Pulmonary artery endothelial cell (primary cell): ENCODE measurements at places on chromosomes 7 and 10. TPM values are rescaled to one million over a fixed set of nuclear protein-coding genes. Genes with fewer than 3 reads are reported as not detected.

DNA sequence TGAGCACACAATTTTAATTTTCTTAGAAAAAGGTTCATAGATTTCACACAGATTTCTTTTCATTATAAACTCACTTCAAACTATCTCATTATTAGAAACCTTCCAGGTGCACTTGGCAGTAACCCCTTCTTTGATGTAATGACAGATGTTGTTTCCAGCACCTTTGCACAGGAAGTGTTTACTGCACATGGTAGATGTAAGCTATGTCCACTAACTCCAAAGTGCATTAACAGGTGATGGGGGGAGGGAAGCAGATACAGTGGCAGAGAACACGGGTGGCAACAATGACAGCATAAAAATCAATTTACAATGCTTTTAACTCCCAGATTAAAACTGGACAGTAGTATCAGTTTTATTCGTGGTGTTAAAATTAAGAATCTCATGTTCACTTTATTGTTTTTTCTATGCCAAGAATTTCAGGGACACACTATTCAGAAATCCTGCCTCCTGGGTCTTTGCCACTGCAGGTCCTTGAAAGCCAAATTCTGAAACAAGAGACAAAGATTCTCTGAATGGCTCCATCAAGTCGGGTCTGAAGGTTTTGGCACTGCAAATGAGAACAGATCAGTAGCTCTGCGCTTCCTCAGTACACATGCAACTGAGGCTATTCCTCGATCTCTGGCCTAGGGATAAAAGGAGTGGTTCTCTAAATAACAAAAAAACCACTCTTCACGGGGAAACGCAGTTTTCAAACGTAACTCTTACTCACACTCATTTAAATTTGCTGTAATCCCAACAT, 187.7 kb downstream of the JAZF1 start:
- no peak for DNase-seq

GRCh38 chr10:59036311-59037017, 140.0 kb upstream of the PHYHIPL start:
- no peak for DNase-seq

DNA sequence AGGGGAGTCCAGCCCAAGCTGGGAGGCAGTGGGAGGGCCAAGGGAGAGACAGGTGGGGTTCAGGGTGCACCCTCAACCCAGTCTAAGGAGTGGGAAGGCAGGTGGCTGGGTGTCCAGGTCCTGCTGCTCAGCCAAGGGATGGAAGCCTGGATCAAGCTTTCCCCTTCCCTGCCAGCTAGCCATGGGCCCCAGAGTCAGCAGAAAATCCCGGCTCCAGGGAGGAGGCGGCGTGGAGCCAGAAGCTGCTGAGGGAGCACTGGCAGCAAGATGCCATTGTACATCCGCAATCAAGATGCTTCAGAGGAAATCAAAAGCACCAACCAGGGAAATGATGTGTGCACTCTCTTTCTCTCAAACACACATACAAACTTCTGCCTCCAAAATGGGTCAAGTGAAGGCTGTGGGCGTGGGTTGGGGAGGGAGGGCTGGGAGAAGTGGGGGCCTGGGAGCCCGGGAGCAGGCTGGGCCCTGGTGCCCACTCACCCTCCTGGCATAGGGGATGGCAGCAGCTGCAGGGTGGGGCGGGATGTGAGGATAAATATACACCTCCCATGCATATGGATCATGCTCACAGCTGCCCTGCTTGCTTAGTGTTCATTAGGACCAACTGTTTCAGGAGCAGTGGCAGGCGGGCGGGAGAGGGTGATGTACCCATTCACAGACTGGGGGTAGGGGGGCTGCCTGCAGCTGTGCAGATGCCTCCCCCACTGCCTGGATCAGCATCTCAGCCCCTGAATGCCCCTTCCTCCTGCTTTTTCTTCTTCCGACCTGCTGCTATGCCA, 24.2 kb downstream of the TRIM8 start:
- no peak for DNase-seq

DNA sequence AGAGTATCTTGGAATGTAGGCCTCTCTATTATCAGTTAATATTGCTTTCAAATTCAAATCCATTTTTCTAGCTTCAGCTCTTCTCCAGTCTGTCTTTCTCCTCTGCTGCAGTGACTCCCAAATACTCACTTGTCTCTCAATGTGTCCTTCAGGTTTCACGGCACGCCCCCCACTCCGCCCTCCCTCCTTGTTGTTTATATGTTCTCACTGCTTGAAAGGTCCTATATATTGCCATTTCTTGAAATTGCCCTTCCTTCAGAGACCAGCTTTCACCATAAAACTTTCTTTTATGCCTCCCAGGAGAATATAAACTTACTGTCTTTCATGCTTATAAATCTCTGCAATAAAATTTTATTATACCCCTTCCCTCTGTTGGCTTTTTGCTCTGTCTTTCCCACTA, 668.2 kb downstream of the CCSER2 start:
- no peak for DNase-seq

DNA sequence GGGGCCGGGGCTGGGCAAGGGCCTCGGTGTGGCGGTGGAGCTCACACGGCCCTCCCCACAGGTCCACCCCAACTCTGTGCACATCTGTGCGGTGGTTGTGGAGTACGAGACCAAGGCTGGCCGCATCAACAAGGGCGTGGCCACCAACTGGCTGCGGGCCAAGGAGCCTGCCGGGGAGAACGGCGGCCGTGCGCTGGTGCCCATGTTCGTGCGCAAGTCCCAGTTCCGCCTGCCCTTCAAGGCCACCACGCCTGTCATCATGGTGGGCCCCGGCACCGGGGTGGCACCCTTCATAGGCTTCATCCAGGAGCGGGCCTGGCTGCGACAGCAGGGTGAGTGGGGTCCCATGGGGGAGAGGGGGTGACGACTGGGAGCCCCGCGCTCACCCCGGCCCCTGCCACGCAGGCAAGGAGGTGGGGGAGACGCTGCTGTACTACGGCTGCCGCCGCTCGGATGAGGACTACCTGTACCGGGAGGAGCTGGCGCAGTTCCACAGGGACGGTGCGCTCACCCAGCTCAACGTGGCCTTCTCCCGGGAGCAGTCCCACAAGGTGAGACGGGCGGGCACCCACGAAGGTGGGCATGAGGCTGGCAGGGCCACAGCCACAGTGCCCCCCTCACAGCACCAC, 8.8 kb downstream of the TMEM120A start:
- DNase-seq = no peak

Gene RBP4
- total RNA-seq = not detected in 2 replicates

Gene IL6
- 8.2 and 16.3 TPM in 2 replicates for total RNA-seq

Gene HERPUD2
- 24.9 and 29.7 TPM in 2 replicates for total RNA-seq

Gene GPR26
- total RNA-seq = not detected in 2 replicates
